Nucleus accumbens (tissue), 56 donors: ENCODE measurements at places on chromosomes 2 and 18.

- DNase-seq, result no peak
Measured at GRCh38 chr2:20470211-20470610, 23.3 kb downstream of the RHOB start.

DNA sequence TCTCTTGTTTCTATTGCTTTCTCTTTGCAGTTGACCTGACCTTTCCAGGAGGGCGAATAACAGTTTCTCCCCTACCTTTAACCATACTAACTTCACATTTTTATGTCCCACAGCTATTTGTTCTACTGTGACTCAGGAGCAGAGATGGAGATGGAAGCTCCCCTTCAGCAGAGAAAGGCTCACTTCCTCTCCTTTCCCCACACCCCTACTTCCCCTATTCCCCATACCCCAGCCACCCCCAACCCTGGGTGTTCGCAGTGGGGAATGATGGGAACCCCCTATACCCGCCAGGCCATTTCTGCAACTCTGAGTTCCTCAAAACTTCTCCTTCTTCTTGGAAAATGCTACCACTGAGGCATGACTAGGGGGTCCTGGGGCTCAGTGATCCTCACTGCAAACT is 285.4 kb upstream of the MGAT5 start:
- no peak for DNase-seq

- no peak for DNase-seq
Measured at GRCh38 chr2:51997571-51997970, 965.6 kb upstream of the NRXN1 start.

GRCh38 chr18:22214731-22215528 is 45.5 kb downstream of the GATA6 start:
- no peak for DNase-seq

DNA sequence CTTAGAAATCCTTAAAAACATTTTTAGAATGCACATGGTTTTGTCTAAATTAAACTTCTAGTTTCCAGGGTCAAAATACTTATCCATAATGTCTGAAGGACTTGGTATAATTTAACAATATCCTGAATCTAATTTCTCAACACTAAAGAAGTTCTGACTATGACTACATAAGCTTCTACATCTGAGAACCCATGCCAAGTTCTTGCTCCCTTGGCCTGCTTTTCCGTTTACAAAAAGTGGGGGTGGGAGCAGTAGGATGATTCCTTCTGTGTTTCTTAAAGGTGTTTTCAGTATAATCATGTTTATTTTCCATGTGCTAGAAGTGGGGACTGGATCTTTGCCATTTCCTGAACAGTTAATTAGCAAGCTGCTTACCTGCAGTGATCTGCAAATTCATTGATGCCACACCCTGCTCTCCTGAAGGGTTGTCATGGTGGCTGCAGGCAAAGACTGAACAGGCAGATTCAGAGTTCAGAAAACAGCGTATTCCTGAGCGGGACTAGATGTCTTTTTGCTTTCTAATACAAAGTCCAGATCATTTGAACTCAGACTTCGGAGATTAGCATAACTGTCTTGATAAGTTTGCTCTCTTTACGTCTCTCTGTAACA is 36.2 kb downstream of the ADNP2 start:
- DNase-seq, result no peak

DNA sequence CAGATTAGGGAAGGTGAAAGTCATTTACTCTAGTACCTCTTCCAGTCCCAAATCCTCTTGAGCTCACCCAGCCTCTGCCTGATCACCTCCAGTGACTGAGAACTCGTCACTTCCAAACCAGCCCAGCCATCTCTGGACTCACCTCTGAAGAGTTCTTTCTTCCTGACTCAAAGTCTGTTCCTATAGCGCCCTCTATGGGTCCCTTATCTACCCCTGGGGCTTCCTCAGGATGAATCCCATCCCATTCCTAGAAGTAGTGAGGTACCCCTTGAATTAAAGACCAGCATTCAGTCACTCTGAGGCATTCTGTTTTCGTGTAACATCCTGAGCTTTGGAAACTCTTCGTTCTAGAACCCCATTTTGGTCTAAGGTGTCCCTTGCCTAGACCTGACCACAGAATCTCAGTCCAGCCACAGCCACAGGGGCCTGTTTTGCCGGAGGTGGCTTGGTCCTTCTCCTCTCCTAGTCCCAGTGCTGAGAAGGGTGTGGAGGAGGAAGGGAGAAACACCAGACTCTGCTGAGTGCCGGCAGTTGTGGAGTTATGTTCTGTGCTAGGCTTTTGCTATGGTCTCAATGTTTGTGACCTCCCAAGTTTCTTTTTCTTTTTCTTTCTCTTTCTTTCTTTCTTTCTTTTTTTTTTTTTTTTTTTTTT is 32.7 kb downstream of the SIX3 start:
- DNase-seq, result no peak

DNA sequence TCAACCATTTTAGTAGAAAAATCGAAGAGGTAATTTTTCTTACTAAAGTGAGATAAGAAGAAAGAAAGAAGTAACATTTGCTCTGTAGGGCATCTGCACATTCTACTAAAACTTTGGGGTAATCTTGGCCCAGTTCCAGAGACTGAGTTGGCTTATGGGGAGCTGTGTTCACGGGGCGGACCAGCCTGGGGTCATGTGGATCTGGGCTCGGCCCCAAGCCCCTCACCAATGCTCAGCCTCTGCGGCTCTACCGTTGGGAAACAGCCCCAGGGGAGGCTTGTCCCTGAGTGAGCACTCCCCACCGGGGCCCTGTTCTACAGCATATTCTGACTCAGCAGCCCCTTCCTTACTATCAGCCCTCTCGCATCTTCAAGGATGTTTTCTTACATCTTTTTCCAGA is 132.3 kb downstream of the RTP5 start:
- DNase-seq, result no peak

DNA sequence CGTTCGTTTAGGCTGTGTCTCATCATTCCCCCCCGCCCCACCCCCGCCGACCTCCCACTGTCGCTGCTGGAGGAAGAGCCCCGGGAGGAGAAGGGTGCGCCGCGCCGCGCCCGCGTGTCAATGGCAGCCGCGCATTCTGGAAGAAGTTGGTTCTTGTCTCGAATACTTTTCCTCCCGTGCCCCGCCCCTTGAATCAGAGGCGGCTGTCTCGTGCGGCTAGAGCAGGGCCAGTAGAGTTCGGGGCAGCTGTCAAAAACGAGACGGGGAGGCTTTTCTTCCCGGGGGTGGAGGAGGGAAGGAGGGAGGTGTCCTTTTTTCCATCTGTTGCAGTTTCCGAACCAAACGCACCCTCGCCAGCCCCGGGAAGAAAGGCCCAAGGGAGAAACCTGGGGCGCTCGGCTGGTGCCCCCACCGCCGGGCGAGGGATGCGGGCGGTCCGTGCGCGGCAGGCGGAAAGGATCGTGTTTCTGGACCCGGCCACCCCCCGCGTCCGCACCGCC is 410 bp upstream of the TGIF1 start:
- no peak for DNase-seq

DNA sequence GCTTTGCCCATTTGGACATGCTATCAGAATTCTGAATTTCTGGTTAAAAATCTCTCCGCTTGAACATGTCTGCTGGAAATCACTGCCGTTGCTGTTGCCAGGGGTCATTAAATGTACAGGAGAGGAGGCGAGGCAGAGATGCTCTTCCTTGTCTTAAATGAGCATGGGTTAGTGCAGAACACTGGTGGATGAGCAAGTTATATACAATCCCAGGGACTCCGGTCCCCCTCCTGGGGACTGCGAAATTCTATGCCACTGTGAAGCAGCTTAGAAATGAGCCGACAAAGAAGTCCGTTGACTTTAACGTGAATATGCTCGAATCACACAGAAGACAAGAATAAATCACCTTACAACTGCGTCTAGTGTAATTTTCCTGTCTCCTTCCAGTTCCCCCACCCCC is 95.1 kb upstream of the KLHL14 start:
- no peak for DNase-seq

GRCh38 chr2:136207665-136208064 is 89.7 kb upstream of the CXCR4 start:
- DNase-seq, result no peak

DNA sequence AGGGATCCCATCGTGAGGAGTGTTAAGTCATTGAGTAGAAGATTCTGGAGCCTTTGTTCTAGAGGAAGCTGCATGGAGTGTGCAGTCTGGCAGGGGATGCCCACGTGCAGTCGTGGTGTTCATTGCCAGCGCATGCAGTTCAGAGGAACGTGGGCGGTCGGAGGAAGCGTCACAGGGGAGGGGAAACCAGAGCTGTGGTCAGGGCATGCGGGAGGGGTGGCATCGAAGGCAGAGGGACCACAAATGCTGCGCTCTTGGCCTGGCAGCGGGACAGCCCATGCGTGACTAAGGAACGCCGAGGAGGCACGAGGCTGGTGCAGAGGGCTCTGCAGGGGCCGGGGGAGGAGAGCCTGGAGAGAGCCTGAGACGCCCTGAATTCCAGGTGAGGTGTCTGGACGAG is 141.1 kb downstream of the KLHL29 start:
- DNase-seq, result no peak

GRCh38 chr2:238009563-238009962 is 42.7 kb downstream of the UBE2F start:
- DNase-seq, result no peak

GRCh38 chr2:203732953-203733510 is 26.6 kb downstream of the CD28 start:
- no peak for DNase-seq

DNA sequence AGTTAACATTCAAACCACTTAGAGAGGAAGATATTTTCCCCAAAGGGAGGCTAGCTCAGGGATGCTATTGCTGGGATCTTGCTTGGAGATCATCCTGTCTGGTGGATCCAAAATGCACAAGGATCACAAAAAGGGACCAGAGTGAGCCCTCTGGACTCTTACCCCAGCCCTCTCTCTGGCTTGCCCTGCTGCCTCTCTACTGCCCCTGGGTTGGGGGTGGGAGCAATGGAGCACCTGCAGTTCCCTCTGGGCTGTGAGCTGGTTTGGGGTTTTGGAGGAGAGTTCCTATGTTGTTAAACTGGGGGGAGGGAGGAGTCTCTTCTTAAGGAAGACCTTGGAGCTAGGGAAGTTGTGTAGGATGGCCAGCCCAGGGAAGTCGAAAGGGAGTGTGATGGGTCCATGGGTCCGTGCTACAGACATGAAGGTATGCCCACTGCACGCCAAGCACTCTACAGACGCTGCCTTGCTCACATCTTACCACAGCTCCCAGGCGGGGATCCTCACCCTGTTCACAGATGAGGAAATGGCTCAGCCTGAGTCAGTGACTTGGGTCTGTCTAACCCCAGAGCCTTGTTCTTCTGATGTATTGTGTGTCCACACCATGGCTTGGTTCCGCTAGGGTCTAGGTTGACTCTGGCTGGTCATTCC is 3.8 kb downstream of the LBH start:
- DNase-seq, result no peak

- DNase-seq, result no peak
Measured at GRCh38 chr2:146374505-146374904, 1470.3 kb upstream of the ACVR2A start.

DNA sequence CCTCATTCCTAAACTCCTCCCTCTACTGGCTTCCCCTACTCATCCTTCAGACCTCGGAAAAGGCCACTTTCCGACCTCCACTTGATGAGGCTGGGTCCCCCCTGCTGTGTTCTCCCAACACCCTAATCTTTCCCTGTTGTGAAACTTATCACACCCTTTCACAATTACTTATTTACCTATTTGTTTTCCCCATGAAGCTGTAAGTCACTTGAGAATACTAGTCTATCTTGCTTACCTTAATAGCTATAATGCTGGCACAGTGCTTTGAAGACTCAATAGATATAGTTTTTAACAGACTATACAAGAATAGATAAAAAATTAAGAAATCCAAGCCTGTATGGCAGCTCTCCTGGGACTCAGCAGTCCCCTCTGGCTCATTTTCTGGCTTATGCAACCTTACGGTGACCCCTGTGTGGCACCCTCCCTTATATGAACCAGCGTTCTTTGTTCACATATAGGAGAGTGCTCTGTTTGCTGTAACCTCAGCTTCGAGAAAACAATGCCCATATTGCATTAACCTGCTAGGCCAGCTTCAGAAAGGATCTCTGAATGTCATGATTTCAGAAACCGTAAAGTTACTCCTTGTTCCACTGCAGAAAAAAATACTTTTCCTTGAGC is 220.4 kb upstream of the PKDCC start:
- DNase-seq, result no peak

GRCh38 chr2:63029058-63029457 is 21.6 kb upstream of the OTX1 start:
- no peak for DNase-seq

DNA sequence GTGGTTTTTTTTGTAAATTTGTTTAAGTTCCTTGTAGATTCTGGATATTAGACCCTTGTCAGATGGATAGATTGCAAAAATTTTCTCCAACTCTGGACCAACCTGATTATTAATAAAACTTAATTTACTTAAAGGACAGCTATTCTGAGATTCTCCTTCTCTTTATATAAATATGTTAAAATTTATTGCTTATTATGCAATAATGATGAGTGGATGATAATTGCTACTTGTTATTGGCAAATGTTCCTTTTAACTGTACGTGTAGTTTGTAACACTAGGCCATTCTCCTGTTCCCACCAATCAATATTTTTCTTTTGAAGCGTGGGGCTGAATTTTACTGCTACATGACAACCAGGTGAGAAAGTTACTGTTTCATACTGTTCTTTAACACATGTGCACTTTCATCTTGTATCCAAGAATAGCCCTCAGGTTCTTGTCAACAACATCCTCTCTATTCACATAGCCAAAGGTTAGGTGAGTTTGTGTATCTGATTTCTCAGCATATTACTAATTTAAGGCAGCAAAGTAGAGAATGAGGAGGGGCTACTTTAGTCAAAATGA is 16.6 kb upstream of the STK17B start:
- no peak for DNase-seq

- DNase-seq, result no peak
Measured at GRCh38 chr2:230161184-230161583, 58.6 kb downstream of the SP110 start.

GRCh38 chr2:70450641-70451250 is 102.9 kb downstream of the TGFA start:
- no peak for DNase-seq

GRCh38 chr18:50038448-50038847 is 156.5 kb downstream of the MYO5B start:
- no peak for DNase-seq

DNA sequence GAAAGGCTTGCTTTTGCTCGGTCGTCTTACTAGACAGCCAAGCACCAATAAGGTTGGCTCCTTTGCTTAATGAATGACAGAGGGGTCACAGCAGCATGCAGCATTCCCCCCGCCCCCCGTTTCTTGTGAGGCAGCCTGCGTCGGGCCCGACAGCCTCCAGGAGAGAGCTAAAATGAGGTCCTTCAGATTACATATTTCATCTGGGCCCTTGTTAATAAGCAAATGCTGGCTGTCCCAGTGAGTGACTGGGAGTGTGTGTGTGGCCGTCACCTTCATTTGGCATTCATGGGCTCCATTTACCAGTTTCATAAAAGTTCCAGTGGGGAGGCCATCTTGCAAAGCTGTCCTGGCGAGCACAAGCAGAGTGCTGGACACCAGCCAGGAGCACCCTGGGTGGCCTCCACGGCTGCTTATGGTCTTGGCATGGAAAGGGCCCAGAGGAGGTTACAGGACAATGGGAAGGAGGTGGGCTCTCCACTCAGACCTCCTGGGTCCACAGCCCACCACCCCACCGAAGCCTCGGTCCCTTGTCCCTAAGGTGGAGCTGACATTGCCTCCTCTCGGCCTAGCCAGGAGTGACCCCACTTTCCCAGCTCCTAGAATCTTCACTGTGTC is 37.2 kb downstream of the ODC1 start:
- no peak for DNase-seq
